NCI-H460 (cell line): ENCODE measurements at places on chromosomes 11 and 22.

GRCh38 chr22:40176921-40177737 is 596 bp upstream of the TNRC6B start:
- DNase-seq = peak; percentile 31

GRCh38 chr11:107961480-107961879 is 33.2 kb downstream of the RAB39A start:
- no peak for DNase-seq

GRCh38 chr22:38401336-38402084 is 53.5 kb downstream of the KCNJ4 start:
- DNase-seq = no peak

DNA sequence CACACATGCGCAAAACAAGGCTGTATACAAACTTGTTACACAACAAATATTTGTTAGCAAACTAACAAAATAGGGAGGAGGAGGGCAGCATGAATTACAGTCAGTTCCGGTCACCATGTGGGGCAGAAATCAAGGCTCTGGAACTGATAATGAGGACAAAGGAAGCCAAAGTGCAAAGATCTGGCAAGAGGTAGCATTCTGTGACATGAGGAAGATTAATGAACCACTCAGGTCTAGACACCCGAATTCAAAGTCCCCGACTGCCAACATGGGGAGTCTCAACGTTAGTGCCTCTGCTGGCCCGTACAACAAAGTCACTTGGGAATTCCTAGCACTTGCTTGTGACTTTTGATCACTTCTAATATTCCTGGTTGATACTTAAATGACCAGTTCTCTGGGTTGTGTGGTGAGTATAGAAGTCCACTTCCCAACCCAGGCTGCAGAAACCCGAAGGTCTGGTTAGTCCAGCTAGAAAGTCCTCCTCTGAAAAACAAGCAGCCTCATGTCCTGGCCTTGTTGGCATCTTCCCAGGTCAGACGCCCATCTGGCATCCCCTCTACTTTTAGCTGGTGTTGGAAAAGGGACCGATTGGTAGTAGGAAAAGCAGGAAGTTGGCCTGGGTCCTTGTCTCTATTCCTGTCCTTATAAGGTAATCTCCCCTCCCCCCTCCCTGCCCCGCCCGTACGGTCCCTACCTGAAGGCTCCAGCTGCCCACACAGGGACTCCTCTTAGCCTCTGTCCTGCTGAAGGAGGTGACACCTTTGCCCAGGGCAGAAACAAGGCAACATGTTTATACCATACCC is 1.6 kb downstream of the SUN2 start:
- DNase-seq = no peak

GRCh38 chr11:62033191-62034035 is 66.0 kb upstream of the FTH1 start:
- DNase-seq = no peak

DNA sequence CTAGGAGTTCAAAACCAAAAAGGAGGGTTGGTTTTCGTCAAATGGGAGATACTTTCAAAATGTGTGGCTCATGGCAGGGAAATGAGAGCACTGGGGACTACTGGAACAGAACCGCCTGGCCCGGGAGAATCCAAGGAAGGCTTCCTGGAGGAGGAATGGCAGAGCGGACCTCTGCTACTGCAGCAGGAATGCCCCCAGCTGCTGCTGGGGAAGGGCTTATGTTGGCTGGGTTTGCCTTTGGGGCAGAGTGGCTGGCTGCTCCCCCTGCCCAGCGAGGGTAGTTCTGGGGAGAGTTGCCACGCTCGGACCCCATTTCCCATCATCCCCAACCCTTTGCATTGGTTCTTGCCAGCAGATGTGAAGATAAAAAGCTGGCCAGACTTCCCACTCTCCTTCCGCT is 10.6 kb upstream of the APOBEC3A start:
- no peak for DNase-seq

DNA sequence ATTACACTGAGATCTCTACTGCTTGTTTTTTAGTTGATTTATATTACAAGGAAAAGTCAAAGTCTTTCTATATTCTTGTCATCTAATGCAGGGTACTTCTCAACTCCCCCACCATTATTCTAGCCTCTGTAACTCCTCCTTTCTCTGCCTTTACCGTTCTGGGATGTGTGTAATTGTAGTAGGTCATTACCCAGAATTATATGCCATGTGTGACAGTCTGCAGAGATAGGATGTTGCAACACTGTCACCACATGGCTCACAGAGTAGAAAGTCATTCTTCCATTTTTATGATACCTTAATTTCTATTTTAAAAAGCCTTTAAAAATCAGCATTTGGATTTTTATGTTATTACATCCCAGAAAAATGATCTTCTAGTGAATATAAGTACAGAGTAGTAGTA is 32.7 kb downstream of the ZNF143 start:
- DNase-seq = no peak

DNA sequence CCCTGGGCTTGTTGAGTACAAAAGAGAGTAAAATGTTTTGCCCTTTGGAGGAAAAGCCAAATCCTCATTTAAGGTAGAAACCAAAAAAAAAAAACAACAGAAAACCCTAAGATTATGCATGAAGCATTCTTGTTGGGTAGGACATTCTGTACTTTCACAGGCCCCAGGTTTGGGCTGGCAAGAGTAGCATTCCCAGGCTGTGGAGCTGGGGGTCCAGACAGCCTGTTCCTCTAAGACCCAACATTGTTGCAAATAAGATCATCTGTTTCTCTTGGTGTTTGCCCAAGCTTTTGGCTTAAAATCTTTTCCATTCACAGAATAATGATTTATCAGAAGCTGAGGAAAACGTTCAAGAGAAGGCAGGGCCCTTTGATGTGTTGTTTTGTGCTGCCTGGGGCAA is 123.8 kb downstream of the MICAL2 start:
- DNase-seq = no peak

DNA sequence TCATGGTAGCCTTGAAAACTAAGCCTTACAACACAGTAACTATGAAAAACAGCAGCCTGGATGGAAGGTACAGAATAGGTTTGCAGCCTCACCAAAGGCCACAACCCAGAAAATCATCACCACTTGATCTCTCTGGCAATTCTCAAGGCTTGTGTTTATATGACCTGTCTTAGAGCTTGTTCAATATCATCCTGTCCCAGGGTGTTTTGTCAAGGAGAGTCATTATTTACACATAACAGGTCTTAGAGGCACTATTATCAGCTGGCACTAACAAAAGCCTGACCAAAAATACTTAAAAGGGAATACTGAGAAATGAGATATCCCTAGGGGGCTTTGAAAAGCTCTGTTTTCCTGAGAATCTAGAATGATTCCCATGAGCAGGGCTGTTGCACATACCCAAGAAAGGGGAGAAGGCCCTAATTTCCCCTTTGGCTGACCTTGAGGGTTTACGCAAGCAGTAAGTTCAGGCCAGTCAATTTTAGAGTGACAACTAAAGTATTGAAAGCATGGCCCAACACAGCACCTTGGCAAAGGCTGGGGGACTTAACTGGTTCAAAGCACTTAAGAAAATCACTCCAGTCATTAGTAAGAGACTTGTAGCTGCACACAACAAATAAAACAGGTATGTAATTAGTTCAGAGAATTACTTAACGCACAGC is 7.9 kb downstream of the SC5D start:
- no peak for DNase-seq

DNA sequence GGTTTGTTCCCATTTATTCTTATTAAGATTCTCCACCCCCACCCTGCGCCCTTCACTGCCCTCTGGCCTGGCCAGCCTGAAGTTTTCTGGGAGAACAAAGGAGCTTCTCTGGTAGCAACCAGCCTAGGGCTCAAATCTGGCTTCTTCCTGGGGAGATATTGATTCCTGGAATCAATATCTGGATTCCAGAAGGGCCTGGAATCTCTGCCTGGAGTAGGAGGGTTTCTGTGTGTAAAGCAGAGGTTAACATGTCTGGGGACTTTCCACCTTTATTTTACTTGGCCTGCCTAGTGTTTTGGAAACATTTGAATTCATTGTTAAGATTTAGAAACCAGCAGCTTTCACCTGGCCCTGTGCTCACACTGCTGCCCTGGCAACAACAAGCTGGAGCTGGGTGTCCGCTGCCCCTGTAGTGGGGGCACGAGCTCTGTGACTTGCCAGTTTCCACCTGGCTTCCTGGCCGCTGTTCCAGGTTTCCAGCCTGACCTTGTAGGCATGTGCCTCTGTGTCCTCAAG is 5.5 kb downstream of the C11orf91 start:
- DNase-seq = no peak

GRCh38 chr11:14583252-14584034 is 60.2 kb upstream of the PDE3B start:
- DNase-seq = no peak

DNA sequence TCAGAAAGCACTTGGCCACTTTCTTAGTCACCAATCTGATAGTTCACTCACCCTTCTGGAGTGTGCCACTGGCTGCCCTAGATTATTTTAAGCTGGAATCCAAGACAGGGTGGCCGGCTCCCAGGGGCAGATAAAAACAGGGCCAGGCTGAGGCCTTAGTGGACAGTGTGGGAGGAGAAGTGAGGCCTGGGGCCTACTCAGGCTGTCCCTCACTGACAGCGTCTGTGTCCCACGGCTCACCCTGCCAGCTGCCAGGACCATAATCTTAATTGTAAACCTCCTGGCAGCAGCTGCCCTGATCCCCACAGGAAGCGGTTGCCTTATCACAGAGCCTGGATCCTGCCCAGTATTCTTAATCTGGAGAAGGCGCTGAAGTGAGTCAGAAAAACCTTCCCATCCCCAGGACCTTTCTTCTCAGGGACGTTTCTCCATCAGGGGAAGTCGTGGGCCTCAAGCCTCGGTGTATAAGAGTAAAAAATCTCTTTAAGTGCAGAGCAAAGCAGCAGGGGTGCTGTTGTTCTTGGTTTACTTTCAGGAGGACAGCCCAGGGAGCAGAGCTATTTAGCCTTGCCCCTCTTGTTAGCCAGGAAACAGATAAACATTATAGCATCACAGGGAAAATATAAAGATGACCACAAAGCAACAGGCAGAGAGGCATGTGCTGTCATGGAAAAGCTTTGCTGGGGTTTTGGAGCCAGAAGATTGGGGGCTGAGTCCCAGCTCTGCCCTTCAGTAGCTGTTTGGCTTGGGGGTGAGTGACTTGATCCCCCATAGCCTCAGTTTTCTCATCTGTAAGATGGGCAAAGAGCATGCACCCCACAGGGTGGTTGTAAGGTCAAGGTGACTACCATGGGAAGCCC is 39.6 kb downstream of the TSPAN18 start:
- DNase-seq = no peak

GRCh38 chr11:20670932-20671403 is 1.6 kb downstream of the NELL1 start:
- no peak for DNase-seq

GRCh38 chr22:27538666-27539065 is 262.9 kb downstream of the MN1 start:
- DNase-seq = no peak

DNA sequence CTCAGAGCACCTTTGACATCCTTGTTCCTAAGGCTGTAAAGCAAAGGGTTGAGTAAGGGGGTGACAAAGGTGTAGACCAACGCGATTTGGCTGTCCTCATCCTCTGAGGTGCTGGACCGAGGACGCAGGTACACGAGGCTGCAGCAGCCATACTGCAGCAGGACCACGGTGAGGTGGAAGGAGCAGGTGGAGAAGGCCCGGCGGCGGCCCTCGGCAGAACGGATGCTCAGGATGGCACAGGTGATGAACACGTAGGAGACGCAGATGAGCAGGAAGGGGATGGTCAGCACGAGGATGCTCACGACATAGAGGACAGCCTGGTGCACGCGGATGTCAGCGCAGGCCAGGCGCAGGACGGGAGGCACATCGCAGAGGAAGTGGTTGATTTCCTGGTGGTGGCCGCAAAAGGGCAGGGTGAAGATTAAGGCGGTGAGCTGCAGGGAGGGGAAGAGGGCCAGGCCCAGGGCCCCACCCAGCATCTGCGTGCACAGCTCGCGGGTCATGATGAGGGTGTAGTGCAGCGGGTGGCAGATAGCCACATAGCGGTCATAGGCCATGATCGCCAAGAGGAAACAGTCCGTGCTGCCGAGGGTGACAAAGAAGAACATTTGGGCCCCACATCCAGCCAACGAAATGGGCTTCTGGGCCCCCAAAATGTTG is 632 bp downstream of the OR10Q1 start:
- no peak for DNase-seq

DNA sequence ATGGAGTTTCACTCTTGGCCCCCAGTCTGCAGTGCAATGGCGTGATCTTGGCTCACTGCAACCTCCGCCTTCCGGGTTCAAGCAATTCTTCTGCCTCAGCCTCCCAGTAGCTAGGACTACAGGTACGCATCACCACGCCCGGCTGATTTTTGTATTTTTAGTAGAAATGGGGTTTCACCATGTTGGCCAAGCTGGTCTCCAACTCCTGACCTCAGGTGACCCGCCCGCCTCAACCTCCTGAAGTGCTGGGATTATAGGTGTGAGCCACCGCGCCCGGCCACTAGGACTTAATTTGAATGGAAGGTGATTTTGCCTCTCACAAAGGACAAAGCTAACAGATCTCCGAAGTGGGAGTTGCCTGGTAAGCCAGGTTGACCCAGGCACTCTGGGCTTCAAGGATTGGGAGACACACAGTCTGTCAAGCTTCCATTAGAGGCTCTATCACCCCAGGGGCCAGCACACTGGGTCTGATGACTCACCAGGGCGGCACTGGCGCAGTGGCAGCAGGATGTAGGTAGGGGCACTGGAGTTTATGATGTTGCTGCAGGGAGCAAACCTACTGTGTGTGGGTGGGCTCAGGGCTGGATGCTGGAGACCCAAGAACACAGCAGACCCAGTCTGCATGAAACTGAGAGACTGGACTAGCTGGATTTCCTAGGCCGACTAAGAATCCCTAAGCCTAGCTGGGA is 17.8 kb upstream of the KCTD14 start:
- no peak for DNase-seq

GRCh38 chr11:73176874-73177155 is 34.7 kb upstream of the FCHSD2 start:
- DNase-seq = no peak

- no peak for DNase-seq
These were observed 44.3 kb downstream of the EIF3F start for GRCh38 chr11:8031248-8032115.

DNA sequence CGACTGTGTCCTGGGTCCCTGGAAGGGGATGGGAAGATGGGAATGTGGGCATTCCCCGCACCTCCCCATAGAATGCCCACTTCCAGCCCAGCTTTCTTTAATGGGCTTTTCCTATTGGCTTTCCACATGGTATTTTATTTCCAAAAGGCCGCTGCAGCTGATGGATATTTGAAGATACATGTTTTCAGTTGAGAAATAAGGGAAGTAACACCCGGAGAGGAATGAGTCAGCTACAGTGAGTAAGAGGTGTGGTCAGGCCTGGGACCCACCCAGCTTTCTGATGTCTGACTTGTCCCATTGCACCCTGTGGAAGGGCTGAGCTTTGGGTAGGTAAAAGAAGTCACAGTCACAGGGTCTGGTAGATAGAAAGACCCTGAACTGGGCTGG is 476.9 kb downstream of the MIAT start:
- DNase-seq = peak; percentile 88

DNA sequence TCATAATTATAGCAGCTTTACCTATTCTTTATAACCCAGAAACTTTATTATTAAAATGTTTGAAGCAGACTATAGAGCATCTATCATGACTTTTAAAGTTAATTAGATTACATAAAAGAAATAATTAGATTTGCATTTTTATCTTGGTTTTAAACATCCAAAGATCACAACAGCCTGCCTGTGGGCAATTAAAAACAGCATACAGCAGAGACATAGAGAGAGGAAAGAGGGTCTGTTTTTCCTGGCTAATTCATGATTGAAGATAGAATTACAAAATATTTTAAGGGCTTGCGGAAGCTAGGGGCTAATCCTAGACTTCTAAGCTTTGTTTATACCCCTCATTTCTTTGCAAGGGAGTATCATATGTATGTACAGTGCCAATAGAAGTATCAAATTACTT is 178.1 kb downstream of the SOX6 start:
- no peak for DNase-seq
